Stimulated activated CD4-positive, alpha-beta T cell treated with anti-CD3 and anti-CD28 coated beads, Interleukin-2, amount 100 ng/mL, for 4 hours (primary cell): ENCODE measurements at places on chromosomes 4 and X.

DNA sequence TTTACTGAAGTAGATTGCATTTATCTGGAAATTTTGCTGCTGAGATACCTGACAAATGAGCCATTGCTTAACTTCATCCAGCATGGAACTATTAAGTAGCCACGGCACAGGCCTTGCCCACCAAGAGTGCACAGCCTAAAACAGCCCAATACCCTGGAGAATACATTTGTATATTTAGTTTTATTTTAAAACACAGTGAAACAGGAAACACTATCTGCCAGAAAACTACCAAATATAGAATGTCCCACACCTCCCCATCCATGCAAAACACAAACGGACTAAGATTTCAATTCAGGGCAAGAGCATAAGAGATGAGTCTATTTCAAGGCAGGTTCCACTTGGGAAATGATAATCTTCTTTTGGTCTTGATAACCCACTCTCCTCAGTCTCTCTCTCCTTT lies 57.1 kb downstream of the MAML3 start:
- no peak for DNase-seq

DNA sequence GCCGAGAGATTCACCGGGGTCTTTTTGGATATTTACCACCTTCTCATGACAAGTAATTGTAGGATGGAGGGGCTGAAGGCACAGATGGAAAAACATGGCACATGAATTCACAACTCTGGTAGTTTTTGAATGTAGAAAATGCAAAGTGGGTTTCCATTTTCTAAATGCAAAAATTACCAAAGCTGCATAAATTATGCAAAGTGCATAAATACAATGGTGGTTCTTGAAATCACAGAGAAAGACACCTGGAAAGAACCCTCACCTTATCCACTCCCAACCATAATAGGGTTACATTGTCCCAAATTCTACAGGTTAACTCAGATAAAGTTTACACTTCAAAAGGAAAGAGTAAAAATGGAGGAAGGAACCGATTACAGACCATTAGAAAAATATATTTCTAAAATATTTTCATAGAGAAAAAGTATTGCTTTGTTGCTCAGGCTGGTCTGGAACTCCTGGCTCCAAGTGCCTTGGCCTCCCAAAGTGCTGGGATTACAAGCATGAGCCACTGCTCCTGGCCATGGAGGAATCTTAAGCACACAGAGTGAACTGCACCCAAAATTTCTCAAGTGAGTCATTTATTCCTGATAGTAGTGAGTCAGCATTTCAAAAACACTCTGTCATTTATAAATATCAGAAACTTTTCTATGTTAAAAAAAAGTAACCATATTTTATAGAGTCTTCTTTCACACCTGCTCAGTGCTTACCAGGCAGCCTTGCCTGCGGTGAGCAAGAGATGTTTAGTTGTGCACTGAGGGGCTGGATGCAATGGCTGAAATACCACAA lies 101.4 kb downstream of the FIP1L1 start:
- DNase-seq: no peak

- DNase-seq: no peak
Measured at GRCh38 chrX:153590961-153591956, 7.7 kb downstream of the CCNQ start.

DNA sequence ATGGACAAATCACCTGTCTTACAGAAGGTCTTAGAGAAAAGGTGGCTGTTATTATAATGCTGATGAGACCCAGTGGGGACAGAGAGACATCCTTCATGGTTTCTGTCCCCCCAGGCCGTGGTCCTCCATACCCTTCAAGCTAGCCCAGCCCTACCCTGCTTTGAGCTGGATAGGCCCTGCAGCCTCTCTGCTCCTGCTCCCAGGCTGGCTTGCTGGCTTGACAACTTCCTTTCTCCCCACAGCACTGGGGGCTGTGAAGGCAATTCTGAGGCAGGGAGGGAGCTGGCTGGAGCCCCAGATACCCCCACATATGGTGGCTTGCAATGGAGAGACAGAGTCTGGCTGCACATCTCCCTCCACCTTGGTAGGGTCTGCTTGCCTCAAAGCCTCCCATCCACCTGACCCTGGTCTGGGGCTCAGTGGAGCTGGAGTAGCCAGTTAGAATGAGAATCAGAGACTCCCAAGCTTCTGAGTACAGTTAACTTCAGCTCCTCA lies 118.2 kb downstream of the PJA1 start:
- DNase-seq: no peak

DNA sequence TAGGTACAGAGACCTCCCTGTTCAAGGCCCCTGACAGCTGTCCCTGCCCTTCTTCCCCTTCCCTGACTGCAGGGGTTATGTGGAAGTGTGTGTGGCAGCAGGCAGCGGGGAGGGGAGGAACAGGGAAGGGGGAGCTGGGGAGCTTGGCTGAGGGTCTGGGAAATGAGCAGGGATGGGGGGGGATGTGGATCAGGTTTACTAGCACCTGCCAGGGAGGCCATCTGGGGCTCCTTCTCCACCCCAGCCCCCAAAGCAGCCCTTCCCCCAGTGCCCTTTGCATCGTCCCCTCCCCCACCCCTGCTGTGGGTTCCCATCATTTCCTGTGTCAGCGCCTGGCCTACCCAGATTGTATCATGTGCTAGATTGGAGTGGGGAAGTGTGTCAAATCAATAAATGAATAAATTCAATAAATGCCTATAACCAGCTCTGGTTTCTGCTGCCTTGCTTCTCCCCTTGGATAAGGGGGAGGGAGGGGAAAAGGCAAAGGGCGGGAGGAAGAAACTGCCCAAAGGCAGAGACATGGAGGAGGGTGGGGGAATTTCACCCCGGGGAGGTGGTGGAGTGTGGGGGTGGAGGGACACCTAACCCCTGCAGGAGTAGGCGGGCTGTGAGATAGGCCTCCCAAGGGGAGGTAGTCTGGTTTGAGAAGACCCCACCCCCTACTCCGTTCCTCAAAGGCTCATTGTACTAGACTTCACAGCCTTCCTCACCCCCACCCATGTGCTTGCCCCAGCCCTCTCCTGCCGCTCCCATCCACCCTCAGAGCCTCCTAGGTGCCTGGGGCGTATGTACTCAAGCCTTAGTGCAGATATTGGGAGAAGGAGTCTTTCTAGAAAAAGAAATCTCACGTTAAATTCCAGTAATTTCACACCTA lies 3.2 kb downstream of the CXorf65 start:
- peak; percentile 44 for DNase-seq

- DNase-seq: no peak
Measured at GRCh38 chr4:150943818-150944217, 71.3 kb downstream of the LRBA start.

DNA sequence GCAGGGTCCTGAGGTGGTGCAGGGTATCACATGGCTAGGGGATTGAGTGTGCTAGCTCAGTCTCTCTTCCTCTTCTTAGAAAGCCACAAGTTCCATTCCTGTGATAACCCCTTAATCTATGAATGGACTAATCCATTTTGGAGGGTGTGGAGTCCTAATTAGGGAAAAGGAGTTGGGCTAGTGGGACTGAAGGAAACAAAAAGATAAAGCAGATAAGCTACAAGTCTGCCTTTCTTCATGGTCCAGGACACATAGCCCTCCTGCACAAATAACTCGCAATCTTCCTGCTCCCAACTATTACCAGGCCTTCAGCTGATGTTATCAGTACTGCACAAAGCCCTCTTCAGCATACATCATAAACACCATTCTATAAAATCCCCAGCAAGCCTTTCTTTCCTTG lies 44.2 kb downstream of the ZNF81 start:
- DNase-seq: no peak

DNA sequence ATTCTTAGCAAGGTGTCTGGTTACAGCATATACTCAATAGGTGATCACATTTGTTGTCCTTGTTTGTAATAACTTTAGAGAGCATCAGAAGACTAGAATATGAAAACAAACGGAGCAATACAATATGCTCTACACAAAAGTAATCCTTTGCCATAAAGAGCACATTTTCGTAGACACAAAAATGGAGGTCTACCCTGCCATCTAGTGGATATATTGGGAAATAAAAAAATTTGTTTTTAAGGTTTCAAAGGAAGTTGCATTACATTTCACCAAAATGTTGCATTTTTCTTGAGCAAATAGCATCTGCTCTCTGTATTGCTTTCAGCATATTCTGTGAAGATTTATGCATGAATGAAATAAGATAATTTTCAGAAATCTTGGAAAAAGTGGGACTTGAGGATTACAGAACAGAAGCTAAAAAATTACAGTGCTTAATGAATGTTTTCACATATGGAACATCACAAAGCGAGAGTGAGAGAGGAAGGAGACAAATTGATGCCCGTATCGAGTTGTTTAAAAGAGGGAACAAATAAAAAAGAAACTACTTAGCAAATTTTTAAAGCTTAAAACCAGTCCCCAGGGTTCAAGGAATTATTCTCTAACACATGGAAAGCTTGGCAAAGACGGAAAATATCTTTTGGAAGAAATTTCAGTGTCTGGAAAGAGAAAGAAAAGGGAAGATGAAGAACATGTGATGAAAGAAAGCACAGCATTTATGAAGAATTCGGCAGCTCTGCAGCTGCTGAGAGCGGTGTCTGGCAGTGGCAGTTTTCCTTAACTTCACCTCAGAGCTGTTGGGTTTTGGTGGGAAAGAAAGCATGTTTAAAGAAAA lies 390.1 kb downstream of the ANKRD50 start:
- no peak for DNase-seq

DNA sequence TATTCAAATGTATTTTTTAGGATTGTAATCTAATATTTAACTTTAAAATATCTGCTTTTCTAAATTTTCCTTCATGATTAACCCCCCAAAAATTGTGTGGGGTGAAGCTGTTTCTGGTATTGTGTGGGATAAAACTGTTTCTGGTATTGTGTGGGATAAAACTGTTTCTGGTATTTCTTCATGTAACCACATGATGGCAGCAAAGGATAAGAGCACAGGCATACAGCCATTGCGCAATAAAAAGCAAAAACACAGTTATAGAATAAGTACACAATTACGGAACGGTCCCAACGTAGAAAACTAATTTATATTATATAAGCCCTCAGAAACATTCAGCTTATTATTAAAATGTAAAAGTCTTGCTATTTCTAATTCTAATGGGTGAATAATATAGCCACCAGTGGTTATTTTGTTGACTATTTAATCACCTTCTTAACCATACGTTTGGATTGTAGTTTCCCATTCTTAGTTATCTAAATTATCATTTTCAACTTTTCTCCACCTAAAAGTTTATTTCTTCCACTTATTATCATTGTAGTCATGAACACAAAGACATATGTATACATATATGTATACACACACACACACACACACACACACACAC lies 333.9 kb upstream of the FSTL5 start:
- no peak for DNase-seq

GRCh38 chr4:43778187-43778915 lies 670.3 kb downstream of the KCTD8 start:
- DNase-seq: no peak

GRCh38 chr4:155473420-155474095 lies 96.8 kb upstream of the MAP9 start:
- no peak for DNase-seq

GRCh38 chr4:15749001-15749400 lies 29.1 kb upstream of the CD38 start:
- no peak for DNase-seq

DNA sequence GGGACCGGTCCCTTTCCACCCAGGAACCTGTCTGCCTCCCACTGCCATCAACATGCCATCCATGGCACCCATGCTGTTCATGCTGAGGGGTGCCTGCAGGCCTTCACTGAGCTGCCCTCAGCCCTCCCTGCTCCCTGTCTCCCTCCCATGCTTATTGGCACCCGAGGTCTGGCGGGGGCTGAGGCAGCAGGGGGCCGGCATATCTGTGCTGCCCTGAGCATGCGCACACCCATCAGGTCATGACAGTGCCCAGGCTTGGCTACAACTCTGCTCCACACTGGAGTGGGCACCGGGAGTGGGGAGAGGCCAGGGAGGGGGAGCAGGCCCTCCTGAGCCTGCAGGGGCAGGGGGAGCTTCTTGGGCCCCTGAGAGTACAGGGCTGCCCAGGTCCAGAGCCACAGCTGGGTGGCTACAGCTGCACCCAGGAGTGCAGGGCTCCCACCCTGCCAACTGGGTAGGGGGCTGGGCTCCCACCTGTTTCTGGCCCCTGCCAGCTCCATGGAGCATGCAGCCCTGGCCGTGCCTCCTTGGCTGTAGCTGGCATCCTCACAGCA lies 395.8 kb upstream of the DMD start:
- no peak for DNase-seq

GRCh38 chrX:118353081-118353850 lies 7.4 kb downstream of the WDR44 start:
- DNase-seq: no peak

- DNase-seq: no peak
Measured at GRCh38 chr4:134490863-134491262, 289.3 kb upstream of the PABPC4L start.

DNA sequence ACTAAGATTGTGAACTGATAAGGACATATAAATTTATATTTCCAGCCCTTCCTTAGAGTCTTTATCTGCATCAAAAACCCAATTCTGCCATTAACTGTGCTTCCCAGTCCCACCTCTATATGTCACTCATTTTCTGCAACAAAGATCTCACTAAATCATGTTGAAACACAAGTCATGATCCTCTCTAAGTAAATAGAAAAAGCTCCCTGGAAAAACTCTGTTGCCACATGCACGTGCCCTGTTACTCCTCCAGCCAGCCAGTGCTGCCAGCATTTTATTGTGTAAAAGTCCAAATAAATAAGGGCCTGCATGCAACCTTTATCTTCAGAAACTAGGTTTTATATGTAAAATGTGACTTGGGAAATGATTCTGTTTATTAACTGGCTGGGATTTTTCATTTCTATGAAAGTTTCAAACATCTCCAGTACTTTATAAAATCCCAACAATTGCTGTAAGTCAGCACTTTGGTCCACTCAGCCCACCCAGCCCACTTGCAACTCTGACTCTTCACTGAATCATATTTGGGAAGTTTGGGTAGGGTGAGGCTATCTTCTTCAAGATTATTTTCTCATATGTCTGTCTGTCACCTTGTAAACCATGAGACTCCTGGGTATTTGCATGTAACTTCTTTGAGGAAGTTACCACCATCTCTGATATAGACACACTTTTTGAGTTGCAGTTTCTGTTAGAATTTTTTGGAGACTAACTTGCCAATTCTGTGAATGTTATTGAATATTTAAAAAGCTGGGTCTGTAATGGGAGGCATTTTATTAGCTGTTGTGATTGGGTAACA lies 40.0 kb upstream of the SMARCA5 start:
- no peak for DNase-seq

DNA sequence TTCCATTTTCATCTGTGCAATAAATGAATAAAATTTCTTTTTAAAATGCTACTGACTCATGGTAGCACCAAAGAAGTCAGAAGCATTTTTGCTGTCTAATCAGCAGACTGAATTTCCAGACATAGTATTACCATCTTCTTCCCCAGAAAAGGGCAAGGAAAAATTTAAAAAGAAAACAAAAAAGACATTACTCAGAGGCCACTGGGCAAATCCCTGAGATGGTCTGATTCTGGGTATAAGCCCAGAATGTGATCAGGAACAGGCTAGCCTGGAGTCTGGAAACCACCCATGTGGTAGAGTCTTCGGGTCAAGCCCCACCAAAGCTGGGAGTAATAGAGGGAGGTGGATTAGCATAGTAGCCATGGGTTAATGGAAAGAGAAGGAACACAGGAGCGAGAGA lies 342.8 kb downstream of the FBXW7 start:
- DNase-seq: no peak
